ENCODE measurements at places on chromosomes 3 and 15.

DNA sequence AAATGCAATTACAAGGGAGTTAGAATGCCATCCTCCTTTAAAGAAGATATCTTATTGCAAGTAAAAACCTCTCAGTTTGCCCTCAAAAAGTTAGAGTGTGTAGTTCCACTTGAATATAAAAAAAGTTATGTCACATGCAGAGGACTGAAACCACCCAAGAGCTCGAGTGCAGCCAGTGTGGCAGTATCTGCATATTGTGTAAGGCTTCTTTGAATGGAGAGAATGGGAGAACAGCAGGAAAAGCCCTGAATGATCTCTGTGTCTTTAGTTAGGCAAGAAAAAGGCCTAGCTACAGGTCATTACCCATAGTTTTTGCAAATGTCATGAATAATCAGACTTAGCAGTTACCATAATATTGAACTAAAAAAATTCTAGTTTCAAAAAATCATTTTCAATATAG is 13.9 kb upstream of the TEX9 start:
- DNase-seq, result no peak

DNA sequence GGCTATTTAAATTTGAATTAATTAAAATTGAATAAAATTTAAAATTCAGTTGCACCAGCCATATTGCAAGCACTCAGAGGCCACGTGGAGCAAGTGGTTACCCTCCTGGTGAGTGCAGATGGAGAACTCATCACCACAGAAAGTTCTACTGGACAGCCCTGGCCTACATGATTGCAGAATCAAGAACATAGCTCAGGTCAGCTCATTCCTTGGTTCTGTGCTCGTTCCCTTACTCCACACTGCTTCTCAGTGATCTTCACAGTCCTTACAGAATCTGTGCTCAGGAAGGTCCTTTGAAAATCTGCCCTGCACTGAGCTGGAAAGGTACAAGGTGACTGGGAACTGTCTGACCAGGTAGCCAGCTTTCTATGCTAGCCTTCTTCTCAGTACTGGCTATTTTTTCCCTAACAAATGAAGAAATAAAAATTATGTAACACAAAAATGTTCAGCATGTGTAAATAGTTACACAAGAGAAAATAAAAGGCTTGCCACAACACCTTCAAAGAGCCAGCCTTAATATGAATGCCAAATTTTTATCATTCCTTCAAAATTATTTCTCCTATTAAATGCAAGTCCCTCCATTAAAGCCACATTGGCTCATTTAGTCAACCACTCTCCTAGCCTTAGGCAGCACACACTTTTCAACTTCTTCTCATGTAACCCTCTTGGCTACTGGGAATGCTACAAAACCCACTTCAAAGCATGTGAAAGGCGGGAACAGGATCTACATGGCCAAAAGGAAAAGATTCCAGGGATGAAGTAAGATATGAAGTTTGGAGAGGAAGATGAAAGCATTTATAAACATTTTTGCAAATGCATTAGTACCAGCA is 326.4 kb upstream of the WNT5A start:
- DNase-seq, result no peak

DNA sequence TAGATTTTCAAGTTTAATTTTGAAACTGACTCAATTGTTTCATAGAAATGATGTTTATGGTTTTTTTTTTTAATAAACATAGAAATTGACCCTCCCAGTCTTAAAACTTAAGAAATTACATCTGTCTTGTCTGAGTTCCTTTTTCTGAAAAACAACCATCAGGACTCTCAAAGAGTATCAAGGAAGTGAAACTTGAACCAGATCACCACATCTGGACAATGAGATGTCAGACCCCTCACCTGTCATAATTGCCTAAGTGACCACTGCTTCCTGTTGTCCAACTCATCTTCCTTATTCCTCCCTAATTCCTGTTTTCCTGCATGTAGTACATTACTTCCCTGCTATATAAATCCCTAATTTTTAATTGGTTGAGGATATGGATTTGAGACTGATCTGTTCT is 441.5 kb upstream of the ARHGEF26 start:
- DNase-seq, result no peak

GRCh38 chr3:55167586-55168317 is 239.9 kb upstream of the LRTM1 start:
- DNase-seq, result no peak

DNA sequence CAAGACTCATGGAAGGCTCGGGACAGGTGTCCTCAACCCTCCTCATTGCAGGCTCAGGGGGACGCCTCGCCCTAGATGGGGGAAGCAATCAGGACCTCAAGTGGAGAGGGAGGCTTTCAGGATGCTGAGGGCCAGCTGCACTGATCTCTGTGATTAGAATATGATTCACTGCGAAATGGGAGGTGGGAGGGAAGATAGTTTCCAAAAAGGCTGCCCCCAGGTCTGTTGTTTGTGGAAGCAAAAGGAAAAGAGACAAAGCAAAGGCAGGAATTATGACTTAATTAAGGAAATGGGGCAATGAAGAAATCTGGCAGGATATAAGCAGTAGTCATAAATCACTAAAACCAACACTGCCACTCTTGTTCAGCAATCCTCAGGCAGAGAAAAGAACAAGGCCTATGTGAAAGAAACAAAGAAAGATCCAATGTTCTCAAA is 85.6 kb upstream of the ABHD17C start:
- DNase-seq, result no peak

GRCh38 chr15:81029414-81030300 is 28.9 kb downstream of the TLNRD1 start:
- DNase-seq, result no peak

- no peak for DNase-seq
Observed at GRCh38 chr3:171402281-171402680, 57.9 kb downstream of the TNIK start.

DNA sequence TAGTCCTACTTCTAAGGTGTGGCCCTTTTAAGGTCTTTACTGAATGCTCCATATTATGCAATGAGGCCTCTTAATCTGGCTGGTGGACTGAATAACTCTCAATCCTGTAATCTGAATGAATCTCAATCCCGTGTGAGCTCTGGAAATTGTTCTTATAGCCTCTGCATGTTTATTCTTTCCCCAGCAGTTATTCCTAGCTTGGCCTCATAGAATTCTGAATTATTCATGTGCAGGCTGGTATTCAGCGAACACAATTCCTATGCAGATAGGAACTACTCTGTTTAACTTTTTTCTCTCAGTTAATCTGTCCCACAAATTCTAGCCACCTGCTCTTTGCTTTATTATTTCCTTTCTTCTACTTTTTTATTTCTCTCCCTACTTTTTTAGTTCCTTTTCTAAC is 44.3 kb upstream of the XRN1 start:
- DNase-seq, result no peak
